ENCODE measurements at places on chromosomes 7 and 10. TPM values are rescaled to one million over a fixed set of nuclear protein-coding genes. Genes with fewer than 3 reads are reported as not detected.
A peak's percentile ranks its signal among the peaks of the same experiment; 100 is the strongest.

GRCh38 chr10:118115701-118116100, 69.0 kb upstream of the RAB11FIP2 start:
- H3K27me3 ChIP-seq = no peaks in the 10 kb centered on the region
- no peak overlapping the region for H3K27ac ChIP-seq
- no peaks in the 10 kb centered on the region for H3K4me1 ChIP-seq
- no peak for DNase-seq
- H3K36me3 ChIP-seq = no peaks in the 10 kb centered on the region

GRCh38 chr7:138032186-138032585, 30.3 kb upstream of the CREB3L2 start:
- no peaks in the 10 kb centered on the region for H3K36me3 ChIP-seq
- H3K27me3 ChIP-seq = no peaks in the 10 kb centered on the region
- H3K4me3 ChIP-seq = no peak overlapping the region
- H3K27ac ChIP-seq = no peak overlapping the region
- H3K4me1 ChIP-seq = no peaks in the 10 kb centered on the region

- no peak for DNase-seq
- H3K4me1 ChIP-seq = no peaks in the 10 kb centered on the region
- no peaks in the 10 kb centered on the region for H3K27me3 ChIP-seq
- H3K27ac ChIP-seq = no peak overlapping the region
- H3K4me3 ChIP-seq = no peak overlapping the region
- H3K36me3 ChIP-seq = no peaks in the 10 kb centered on the region
These were observed 86.5 kb upstream of the GRB10 start for GRCh38 chr7:50869108-50869725.

DNA sequence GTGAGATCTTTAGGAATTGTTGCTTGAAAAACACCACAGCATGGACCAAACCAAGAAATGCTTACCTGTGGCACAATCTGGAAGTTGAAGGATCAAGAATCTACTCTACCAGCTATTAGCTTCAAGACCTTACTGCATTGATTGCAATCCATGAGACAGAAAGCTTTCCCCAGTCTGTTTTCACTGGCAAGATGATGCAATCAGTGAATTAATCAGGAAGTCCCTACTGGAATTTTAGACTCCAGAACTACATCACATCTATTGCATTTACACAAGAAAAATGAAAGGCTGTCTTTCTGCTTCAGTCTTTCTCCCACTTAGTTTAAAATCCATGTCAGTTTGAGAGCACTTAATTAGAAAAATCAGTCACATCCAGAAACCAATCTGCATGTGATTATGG, 191.7 kb downstream of the TFEC start:
- H3K36me3 ChIP-seq = no peaks in the 10 kb centered on the region
- no peaks in the 10 kb centered on the region for H3K4me1 ChIP-seq
- DNase-seq = no peak
- no peak overlapping the region for H3K4me3 ChIP-seq
- H3K27ac ChIP-seq = no peak overlapping the region
- H3K27me3 ChIP-seq = no peaks in the 10 kb centered on the region

DNA sequence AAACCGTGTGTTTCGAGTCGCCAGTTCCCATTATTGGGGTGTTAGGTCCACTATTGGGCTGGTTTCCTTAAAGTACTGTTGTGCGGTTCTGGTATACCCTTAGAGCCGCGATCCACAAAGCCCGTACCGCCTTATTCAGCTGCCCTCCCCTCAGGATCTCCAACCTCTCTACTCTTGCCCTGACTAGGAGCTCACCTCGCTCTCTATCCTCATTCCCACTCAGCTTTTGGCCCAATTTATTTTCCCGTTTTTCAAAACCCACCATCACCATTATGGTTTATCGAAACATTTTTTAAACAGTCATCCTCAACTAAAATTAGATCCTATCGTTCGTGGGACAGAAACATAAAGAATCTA, 461 bp upstream of the ETV1 start:
- no peaks in the 10 kb centered on the region for H3K27me3 ChIP-seq
- H3K4me1 ChIP-seq = peaks cover 5% of the 10 kb centered on the region
- peak overlapping the region; percentile 54 for H3K4me3 ChIP-seq
- no peaks in the 10 kb centered on the region for H3K36me3 ChIP-seq
- H3K27ac ChIP-seq = peak overlapping the region; percentile 87

DNA sequence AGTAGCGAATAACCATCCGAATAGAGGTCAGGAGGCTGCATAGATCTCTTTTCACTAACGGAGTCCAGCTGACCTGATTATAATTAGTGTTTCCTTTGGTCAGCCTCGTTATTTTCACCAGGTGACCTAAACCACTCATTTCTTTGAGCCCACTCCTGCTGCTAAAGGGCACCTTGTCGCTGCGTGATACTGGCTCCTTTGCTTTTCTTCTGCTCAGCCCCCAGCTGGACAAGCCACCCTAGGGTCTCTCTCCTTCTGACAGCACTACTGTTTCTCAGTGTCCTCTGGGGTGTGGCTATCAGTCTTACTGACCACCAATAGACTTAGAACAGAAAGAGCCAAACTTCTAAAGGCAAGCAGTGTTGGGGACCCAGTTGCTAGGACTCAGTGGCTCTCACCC, 2.7 kb upstream of the IGFBP3 start:
- no peak overlapping the region for H3K4me3 ChIP-seq
- no peak for DNase-seq
- no peak overlapping the region for H3K27ac ChIP-seq
- peaks cover 29% of the 10 kb centered on the region for H3K4me1 ChIP-seq
- peaks cover 15% of the 10 kb centered on the region for H3K27me3 ChIP-seq

- H3K36me3 ChIP-seq = peaks cover 9% of the 10 kb centered on the region
- H3K27ac ChIP-seq = no peak overlapping the region
- no peak overlapping the region for H3K4me3 ChIP-seq
- no peak for DNase-seq
- H3K4me1 ChIP-seq = peaks cover 27% of the 10 kb centered on the region
These were observed 12.4 kb downstream of the KLF6 start for GRCh38 chr10:3772361-3773171.

DNA sequence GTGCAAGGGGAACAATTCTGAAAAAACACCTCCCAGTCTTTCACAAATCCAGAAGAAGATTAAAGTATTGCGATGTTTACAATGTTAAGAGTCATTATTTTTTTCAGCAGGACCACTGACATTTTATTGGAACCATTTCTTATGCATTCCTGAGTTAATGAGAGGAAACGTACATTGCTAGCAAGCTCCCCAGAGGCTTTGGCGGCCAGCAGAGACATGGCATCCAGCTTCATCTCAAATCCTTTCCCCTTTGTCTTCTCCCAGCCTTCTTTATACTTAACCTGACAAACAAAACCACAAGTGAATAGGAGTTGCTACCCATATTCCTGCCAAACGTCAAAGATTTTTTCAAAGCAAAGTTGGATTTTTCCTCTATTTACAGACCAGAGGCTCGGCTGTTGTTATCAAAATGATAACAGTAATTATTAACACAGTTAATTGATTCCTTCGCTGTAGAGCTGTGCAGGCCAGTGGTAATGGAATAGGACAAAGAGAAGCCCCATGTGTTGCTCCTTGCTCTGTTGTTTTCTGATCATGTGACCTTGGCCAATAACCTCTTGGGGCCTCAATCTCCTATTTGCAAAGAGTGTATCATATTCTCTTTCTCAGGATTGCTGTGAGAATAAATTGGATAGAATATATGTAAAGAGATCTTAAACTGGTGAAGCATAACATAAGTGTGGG, 32.0 kb downstream of the NRAP start:
- no peaks in the 10 kb centered on the region for H3K4me1 ChIP-seq
- no peaks in the 10 kb centered on the region for H3K27me3 ChIP-seq
- DNase-seq = no peak
- H3K4me3 ChIP-seq = no peak overlapping the region

GRCh38 chr10:95818010-95818409, 62.0 kb downstream of the ENTPD1 start:
- H3K27me3 ChIP-seq = no peaks in the 10 kb centered on the region
- DNase-seq = no peak
- H3K4me3 ChIP-seq = no peak overlapping the region

DNA sequence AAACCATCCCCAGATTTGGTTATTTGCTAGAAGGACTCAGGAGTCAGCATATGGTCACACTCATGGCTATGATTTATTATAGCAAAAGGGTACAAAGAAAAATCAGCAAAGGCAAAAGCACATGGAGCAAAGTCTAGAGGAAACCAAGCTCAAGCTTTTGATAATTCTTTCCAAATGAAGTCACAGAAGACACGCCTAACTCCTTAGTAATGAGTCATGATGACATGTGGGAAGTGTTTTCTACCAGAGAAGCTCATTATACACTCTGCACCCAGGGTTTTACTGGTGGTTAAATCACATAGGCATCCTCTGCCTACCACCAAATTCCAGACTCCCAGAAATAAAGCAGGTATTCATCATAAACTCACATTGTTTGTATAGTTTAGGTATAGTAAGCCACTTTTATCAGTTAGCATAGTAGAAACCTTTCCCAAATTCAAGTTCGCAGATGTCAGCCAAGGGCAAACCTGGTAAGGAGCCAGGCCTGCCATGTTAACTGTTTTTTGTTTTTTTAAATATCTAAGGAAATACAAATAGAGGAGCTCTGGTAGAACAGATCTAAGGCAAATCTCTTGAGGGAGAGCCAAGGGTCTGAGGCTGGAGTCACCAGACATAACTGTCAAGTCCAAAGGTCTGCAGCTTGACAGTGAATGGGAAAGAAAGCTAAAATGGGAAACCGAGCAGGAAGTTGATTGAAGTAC, 15.4 kb upstream of the HIBADH start:
- H3K4me1 ChIP-seq = no peaks in the 10 kb centered on the region
- H3K27me3 ChIP-seq = no peaks in the 10 kb centered on the region
- H3K27ac ChIP-seq = peak overlapping the region; percentile 27
- DNase-seq = no peak
- no peak overlapping the region for H3K4me3 ChIP-seq

GRCh38 chr7:70402069-70402468, 729.9 kb upstream of the GALNT17 start:
- H3K36me3 ChIP-seq = no peaks in the 10 kb centered on the region
- DNase-seq = no peak
- no peak overlapping the region for H3K4me3 ChIP-seq

DNA sequence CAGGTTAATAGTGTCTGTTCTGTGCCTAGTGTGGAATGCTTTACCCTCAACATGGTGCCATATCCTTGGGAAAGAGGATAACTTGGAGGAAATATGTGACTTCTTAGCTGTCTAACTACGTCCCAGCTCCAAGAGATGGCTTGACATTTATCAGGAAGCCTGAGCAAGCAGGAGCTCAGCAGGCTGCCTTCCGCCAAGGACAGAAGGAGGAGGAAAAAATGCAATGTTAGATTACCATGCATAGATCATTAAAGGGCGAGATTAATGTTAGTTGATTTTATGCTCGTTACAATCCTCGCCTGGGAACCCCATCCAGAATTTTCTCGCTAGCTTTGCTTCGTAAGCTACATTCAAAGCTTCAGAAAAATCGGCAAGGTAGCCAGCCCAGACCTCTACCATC, 97.8 kb downstream of the GFRA1 start:
- no peaks in the 10 kb centered on the region for H3K36me3 ChIP-seq
- no peak for DNase-seq

DNA sequence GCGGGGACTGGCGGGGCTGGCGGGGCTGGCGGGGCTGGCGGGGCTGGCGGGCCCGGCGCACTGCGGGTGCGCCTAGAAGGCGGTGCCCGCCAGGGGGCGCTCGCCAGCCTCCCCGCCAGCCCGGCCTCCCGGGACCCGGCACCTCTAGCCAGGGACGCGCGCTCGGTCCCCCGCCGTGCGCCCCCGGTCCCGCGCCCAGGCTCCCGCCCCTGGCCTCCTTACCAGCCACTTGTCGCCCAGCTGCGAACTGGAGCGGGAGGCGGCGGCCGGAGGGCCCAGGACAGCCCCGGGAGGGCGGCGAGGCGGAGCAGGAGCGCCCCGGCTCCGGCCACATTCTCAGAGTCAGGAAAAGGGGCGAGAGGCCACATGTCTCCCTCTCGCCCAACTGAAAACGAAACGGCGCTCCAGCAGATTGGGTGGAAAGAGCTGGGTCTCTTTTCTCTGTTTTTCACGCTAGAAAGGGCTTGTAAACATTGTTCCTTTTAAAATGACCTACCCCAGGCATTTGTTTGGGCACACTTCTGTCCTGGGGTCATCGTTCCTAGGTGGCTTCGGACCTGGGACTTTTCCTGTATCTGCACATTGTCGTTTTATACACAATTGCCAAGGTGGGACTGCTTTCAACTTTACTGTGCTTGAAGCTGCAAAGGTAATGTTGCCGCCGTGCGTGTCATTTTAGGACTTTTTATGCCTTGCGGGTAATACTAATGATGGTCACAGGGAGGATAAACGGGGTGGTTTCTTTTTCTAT, 378 bp upstream of the PRKCQ start:
- H3K27me3 ChIP-seq = peaks cover 3% of the 10 kb centered on the region
- H3K4me1 ChIP-seq = peaks cover 4% of the 10 kb centered on the region
- H3K36me3 ChIP-seq = no peaks in the 10 kb centered on the region
- H3K27ac ChIP-seq = peak overlapping the region; percentile 77
- H3K4me3 ChIP-seq = peak overlapping the region; percentile 63

DNA sequence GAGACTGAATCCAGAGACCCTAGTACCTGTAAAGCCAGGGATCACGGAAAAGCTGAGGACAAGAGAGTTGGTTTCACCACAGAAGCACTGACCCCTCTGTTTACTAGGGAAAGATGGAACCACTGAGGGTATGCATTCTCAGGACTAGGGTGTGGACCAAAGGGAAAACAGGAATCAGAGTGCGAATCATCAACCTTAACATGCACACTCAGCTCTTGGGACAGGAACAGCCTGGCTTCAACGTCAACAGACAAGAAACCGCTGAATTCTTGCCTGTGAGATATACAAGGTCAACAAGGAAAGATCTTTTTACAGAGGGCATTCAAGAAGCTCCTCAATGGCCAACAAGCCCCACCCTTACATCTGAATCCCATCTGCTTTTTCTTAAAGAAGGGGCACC, 14.9 kb downstream of the TNRC18 start:
- no peak for DNase-seq
- peaks cover 33% of the 10 kb centered on the region for H3K4me1 ChIP-seq
- H3K27ac ChIP-seq = peak overlapping the region; percentile 44

Gene ZNF853
- total RNA-seq = 2.9 TPM

Gene CAMK2B
- not detected for total RNA-seq

Gene SUGCT
- total RNA-seq = 3.1 TPM

Gene ZNF655
- 202 TPM for total RNA-seq

Gene SUN3
- total RNA-seq = not detected
